H9 (cell line): ENCODE measurements at places on chromosomes 13 and 19. TPM values are rescaled to one million over a fixed set of nuclear protein-coding genes. Genes with fewer than 3 reads are reported as not detected.

Gene CLDN10
- 20.7 and 20.9 TPM in 2 replicates for total RNA-seq

Gene SIGLEC5
- total RNA-seq, result not detected in 2 replicates

Gene ZNF266
- total RNA-seq, result 14.7 and 15.4 TPM in 2 replicates

Gene KLK3
- total RNA-seq, result not detected in 2 replicates

Gene C13orf42
- 16.5 and 18.1 TPM in 2 replicates for total RNA-seq

Gene ABHD13
- total RNA-seq, result 6.1 and 6.2 TPM in 2 replicates

Gene KLK2
- not detected in 2 replicates for total RNA-seq

Gene CACNG8
- total RNA-seq, result 6.0 and 7.1 TPM in 2 replicates

GRCh38 chr19:30116984-30117555 lies 175.0 kb downstream of the URI1 start:
- DNase-seq, result no peak
- no peaks in the 10 kb centered on the region; the same call in 2 of the 3 replicates for H3K36me3 ChIP-seq
- no peaks in the 10 kb centered on the region; the same call in 1 of the 2 replicates for H3K27me3 ChIP-seq
- H3K4me1 ChIP-seq, result no peaks in the 10 kb centered on the region
- H3K27ac ChIP-seq, result no peak overlapping the region

DNA sequence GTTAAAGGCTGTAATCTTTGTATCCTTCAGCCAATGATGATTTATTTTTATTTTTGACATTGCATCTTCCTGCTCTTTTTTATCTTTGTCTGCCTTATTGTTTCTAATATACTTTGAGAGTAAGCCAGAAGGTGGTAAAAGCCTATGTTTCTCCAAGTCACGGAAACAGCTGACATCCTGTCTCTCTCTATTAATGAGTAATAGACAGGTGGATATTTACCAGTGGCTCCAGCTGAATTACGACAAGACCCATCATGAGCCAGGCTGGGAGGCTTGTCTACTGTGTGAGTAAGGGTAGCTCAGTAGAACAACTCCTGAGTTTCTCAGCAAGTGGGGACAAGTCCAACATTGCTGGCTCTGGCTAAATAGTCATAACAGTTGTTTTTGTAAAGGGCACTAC lies 166.6 kb downstream of the NDFIP2 start:
- no peaks in the 10 kb centered on the region for H3K4me1 ChIP-seq
- no peaks in the 10 kb centered on the region for H3K27me3 ChIP-seq
- H3K27ac ChIP-seq, result no peak overlapping the region

GRCh38 chr19:29115181-29115580 lies 97.8 kb downstream of the UQCRFS1 start:
- H3K36me3 ChIP-seq, result no peaks in the 10 kb centered on the region
- H3K27me3 ChIP-seq, result no peaks in the 10 kb centered on the region
- no peak overlapping the region for H3K27ac ChIP-seq
- no peak for DNase-seq
- H3K4me1 ChIP-seq, result no peaks in the 10 kb centered on the region

DNA sequence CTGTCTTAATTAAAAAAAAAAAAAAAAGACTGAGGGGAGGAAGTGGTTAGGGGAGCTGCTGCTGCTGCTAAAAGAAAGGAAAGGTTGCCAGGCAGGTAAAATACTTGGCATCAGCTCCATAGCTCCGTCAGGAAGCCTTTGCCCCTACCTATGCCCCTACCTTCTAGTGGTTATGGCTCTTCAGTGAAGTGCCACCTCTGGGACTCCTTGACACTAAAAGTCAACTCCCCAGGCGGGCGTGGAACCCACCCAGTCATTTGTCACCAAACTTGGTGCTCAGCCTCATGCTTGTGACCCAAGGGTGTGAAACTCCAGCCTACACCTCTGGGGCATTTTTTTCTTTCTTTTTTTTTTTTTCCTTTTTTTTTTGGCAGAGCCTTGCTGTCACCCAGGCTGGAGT lies 4.9 kb upstream of the NECTIN2 start:
- H3K4me1 ChIP-seq, result no peaks in the 10 kb centered on the region; the same call in 1 of the 2 replicates
- no peak overlapping the region for H3K27ac ChIP-seq
- H3K36me3 ChIP-seq, result no peaks in the 10 kb centered on the region
- peaks cover 2% of the 10 kb centered on the region; the same call in 1 of the 2 replicates for H3K27me3 ChIP-seq
- no peak for DNase-seq

- peak; percentile 14 for DNase-seq
- H3K27me3 ChIP-seq, result no peaks in the 10 kb centered on the region
- H3K36me3 ChIP-seq, result no peaks in the 10 kb centered on the region
- H3K27ac ChIP-seq, result no peak overlapping the region
These were observed 144.2 kb upstream of the VSTM2B start for GRCh38 chr19:29381353-29382203.

DNA sequence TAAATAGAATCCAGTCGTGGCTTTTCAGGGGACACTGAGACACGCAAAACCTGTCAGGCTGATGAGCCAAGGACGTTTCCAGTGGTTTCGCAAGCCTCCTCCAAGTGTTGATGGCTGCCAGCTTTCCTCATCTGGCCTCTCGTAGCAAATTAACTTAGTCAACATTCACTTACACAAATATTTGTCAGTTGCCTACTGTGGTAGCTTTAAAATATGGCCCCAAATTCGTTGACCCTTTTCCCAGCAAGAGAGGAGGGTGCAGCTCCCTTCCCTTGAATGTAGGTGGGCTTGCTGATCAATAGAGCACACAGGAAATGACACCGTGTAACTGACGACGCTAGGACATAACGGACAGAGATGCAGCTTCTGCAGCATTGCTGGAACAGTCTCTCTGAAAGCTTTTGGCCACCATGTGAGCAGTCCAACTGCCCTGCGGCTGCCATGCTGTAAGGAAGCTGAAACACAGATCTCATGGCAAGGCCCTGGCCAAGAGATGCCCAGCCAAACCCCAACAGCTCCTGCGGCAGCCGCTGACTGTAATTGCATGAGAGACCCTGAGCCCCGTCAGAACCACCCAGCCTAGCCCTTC lies 5.5 kb upstream of the RANBP3 start:
- no peak overlapping the region for H3K27ac ChIP-seq
- no peaks in the 10 kb centered on the region for H3K36me3 ChIP-seq
- H3K27me3 ChIP-seq, result no peaks in the 10 kb centered on the region
- H3K4me3 ChIP-seq, result no peak overlapping the region
- no peaks in the 10 kb centered on the region for H3K4me1 ChIP-seq

DNA sequence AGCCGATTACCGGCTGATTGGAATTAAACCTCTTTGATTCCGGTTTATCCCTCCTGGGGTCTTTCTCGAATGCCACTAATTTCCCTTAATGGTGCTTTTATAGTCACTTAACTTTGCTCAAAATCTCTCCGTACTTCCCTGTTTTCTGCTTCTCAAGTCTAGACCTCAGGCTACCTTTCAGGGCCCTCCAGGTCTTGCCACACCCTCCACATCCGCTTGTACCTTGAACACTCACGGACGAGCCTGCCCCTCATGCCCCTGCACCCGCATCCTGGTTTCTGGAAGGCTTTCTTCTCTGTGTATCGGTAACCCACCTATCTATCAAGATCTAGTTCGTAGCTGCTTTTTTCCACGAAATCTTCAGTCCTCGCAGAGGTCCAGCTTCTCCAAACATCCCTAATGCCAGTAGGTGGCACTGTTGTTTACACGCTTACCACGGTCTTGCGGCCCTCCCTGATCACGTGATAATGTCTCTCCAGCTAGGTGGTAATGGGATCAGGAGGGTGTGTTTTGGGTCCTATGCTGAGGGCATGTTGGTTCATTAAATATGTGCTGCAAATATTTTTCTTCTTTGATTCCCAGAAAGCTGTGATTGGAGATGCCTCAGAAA lies 13.8 kb downstream of the ATP12A start:
- H3K4me1 ChIP-seq, result no peaks in the 10 kb centered on the region
- H3K27ac ChIP-seq, result no peak overlapping the region
- H3K4me3 ChIP-seq, result no peak overlapping the region

DNA sequence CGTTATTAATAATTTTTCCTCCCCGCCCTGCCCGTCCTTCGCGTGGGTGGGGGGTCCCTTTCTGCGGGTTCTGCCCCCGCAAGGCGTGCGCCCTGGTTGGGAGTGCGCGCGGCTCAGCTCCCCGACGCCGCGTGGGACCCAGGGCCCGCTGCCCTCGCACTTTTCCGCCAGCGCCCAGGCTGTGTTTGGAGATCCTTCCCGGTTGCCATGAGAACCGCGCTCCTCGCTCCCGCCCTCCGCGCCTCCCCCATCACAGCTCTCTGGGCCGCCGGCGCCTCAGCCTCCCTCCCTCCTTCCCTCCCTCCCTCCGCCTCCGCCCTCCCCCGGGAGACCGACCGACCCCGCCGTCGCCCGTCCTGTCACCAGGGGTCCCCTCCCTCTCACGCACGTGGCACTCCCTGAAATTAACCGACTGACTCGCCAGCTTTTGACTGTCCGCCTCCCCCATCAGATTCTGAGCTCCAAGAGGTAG lies 2.4 kb upstream of the SSBP4 start:
- no peak overlapping the region for H3K27ac ChIP-seq
- peaks cover 4% of the 10 kb centered on the region; the same call in 1 of the 2 replicates for H3K4me1 ChIP-seq
- peak overlapping the region; percentile 66 for H3K4me3 ChIP-seq
- no peaks in the 10 kb centered on the region; the same call in 1 of the 2 replicates for H3K27me3 ChIP-seq
- peak; percentile 87 for DNase-seq
- H3K36me3 ChIP-seq, result no peaks in the 10 kb centered on the region

- no peak for DNase-seq
- H3K4me1 ChIP-seq, result peaks cover 4% of the 10 kb centered on the region; the same call in 1 of the 2 replicates
- no peaks in the 10 kb centered on the region for H3K27me3 ChIP-seq
- no peaks in the 10 kb centered on the region for H3K36me3 ChIP-seq
- no peak overlapping the region for H3K27ac ChIP-seq
These were observed 52.8 kb downstream of the TNFSF13B start for GRCh38 chr13:108322206-108322824.

DNA sequence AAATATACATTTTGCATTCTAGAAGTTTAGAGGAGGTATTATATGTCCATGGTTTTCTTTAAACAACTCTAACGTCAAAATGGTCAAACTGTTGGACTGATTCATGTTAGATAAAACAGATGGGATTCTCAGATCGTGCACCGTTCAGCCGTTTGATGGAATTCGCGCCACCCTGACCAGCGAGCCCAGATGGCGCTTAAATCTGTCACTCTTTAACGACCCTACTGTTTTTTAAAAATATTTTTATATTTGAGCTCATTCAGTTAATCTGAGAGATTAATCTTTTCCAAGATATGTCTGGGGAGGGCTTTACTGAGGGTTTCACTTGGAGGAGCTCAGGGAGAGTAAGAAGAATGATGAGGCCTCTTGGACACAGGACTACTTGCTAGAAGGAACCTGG lies 164.4 kb downstream of the TM9SF2 start:
- H3K27ac ChIP-seq, result no peak overlapping the region
- H3K36me3 ChIP-seq, result no peaks in the 10 kb centered on the region
- no peaks in the 10 kb centered on the region for H3K27me3 ChIP-seq
- H3K4me1 ChIP-seq, result peaks cover 12% of the 10 kb centered on the region; the same call in 1 of the 2 replicates
- no peak overlapping the region for H3K4me3 ChIP-seq
- no peak for DNase-seq

GRCh38 chr19:2494447-2495129 lies 18.7 kb downstream of the GADD45B start:
- no peaks in the 10 kb centered on the region for H3K36me3 ChIP-seq
- H3K4me3 ChIP-seq, result peak overlapping the region; percentile 79
- H3K27me3 ChIP-seq, result peaks cover 7% of the 10 kb centered on the region; the same call in 1 of the 2 replicates
- DNase-seq, result no peak

GRCh38 chr19:2194513-2195078 lies 30.9 kb downstream of the DOT1L start:
- no peaks in the 10 kb centered on the region for H3K27me3 ChIP-seq
- H3K4me3 ChIP-seq, result no peak overlapping the region
- DNase-seq, result no peak
- H3K36me3 ChIP-seq, result peaks cover 41% of the 10 kb centered on the region

DNA sequence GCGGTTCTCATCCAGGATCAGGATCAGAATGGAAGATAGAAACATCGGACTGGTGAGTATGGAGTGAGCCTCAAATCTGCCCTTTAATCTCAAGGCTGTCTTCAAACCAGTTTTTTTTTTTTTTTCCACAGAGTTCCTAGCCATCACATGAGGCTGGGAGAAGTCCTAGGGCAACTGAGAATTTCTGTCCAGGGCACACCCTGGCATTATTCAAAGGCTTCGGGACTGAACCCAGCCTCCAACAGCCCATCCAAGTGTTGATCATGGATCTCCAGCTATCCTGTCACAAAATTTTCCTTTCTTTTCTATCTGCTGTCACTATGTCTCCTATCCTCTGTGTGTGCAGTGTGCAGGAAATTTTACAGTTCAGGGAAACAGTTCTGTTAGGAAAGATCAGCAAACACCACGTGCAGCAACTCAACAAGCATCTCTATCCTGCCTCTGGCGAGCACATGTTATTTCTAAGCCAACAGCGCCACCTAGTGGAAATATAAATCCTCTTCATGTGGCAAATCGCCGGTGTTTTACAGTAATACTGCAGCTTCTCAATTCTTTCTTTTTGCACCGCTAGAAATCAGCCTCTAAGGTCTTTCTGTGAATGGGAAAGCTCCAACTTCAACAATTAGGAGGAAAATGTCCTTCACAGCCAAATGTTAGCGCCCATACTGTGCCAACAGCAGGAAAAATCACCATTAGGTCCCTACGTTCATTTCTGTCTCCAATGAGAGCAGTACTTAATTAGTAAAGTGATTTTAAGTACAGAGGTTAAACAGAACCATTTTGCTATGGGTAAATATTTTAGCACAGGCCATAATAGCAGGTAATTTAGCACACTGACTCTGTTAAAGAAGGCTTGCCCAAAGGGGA lies 21.4 kb upstream of the ZNF181 start:
- H3K4me3 ChIP-seq, result no peak overlapping the region
- peaks cover 9% of the 10 kb centered on the region for H3K36me3 ChIP-seq
- H3K27ac ChIP-seq, result no peak overlapping the region
- H3K4me1 ChIP-seq, result no peaks in the 10 kb centered on the region
- DNase-seq, result peak; percentile 61

GRCh38 chr13:41554626-41555386 lies 97.5 kb downstream of the RGCC start:
- H3K27ac ChIP-seq, result no peak overlapping the region
- no peak overlapping the region for H3K4me3 ChIP-seq
- H3K27me3 ChIP-seq, result no peaks in the 10 kb centered on the region
- DNase-seq, result no peak
- H3K36me3 ChIP-seq, result no peaks in the 10 kb centered on the region

DNA sequence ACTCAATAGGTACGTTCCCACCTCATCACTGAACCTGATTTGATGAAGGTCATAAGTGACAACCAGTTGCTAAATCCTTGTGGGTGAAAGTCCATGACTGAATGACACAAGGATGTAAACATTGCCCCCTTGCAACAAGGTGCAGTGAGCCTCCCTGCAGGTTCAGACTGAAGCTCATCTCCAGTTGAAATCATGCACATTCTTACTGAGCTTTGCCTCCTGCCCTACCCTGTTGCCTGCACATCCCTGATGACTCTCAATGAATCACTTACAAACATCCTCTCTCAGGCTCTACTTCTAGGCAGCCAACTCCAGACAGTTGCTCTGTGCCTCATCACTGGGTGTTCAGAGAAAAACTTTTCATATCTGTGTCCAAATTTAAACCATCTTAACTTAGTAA lies 42.5 kb upstream of the ARGLU1 start:
- H3K4me1 ChIP-seq, result no peaks in the 10 kb centered on the region; the same call in 1 of the 2 replicates
- no peaks in the 10 kb centered on the region for H3K27me3 ChIP-seq
- no peak for DNase-seq
- H3K27ac ChIP-seq, result no peak overlapping the region

- H3K4me3 ChIP-seq, result no peak overlapping the region
- no peaks in the 10 kb centered on the region for H3K4me1 ChIP-seq
These were observed 4.9 kb upstream of the NWD1 start for GRCh38 chr19:16714702-16715287.
